Non-pigmented ciliary epithelial cell (primary cell): ENCODE measurements at places on chromosomes 13 and 19.

GRCh38 chr19:56778351-56778750, 62.2 kb downstream of the PEG3 start:
- DNase-seq: no peak

GRCh38 chr19:50475736-50476223, 527 bp upstream of the EMC10 start:
- DNase-seq: no peak

- no peak for DNase-seq
These were observed 67.8 kb upstream of the IPO5 start for GRCh38 chr13:97885641-97886040.

DNA sequence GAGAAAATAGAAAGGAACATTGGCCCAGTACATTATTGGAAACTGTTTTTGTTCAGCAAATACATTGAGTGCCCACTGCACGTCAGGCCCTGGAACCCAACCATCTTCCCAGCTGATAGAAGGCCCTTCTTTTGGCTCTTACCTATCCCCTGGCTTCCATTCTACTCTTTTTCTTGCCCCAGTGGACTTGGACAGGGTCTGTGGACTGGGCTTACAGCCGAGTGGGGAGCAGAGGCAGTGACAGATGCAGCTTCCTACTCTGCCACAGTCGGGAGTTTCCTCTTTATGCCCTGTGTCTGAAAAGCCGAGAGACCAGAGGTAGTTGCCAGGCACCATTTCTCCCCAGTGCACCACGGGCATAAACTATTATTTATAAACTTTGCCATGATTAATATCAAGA, 70.4 kb downstream of the ARHGAP35 start:
- DNase-seq: no peak

DNA sequence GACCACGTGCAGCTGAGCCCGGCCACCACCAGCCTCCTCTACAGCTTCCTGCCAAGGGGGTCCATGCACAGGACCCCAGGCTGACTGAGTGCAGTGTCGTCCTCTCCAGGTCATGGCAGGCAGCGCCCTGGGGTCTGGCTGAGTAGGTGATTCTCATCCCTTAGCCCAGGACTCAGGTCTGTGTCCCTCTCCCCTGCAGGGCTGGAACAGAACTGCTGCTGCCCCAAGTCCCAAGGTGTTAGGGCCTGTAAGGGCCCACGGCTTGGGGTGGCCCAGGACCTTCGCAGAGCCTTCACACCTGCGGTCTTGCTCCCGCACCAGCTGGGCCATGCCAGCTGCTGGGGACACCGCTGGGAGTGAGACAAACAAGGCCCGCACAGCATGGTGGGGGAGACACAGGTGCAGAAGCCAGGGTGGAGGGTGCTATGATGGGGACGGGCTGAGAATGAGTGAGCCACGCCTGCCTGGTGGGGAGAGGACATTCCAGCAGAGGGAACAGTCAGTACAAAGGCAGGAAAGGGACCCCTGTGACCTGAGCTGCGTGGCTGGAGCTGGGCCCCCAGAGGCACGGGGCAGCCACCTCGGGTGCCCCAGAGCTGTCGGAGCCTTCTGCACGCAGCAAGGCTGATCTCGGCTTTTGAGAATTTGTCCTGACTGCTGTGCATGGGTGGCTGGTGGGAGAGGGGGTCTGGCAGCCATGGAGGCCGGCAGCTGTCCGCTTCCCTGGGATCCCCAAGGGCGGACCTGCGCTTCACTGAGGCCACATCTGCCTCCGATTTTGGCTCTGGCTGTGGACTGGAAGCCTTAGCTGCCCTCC, 11.9 kb downstream of the PLEKHF1 start:
- no peak for DNase-seq

- DNase-seq: no peak
These were observed 881 bp downstream of the ZNF20 start for GRCh38 chr19:12139269-12139668.

DNA sequence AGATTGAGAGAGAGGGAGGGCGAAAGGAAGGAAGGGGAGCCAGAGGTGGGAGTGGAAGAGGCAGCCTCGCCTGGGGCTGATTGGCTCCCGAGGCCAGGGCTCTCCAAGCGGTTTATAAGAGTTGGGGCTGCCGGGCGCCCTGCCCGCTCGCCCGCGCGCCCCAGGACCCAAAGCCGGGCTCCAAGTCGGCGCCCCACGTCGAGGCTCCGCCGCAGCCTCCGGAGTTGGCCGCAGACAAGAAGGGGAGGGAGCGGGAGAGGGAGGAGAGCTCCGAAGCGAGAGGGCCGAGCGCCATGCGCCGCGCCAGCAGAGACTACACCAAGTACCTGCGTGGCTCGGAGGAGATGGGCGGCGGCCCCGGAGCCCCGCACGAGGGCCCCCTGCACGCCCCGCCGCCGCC, at the start of gene TNFSF11:
Gene TNFSF11, plus strand, starts transcription at position 142 of the 400 bp plus-strand sequence. Its CDS starts 152 bp downstream, at position 294.
- DNase-seq: no peak

DNA sequence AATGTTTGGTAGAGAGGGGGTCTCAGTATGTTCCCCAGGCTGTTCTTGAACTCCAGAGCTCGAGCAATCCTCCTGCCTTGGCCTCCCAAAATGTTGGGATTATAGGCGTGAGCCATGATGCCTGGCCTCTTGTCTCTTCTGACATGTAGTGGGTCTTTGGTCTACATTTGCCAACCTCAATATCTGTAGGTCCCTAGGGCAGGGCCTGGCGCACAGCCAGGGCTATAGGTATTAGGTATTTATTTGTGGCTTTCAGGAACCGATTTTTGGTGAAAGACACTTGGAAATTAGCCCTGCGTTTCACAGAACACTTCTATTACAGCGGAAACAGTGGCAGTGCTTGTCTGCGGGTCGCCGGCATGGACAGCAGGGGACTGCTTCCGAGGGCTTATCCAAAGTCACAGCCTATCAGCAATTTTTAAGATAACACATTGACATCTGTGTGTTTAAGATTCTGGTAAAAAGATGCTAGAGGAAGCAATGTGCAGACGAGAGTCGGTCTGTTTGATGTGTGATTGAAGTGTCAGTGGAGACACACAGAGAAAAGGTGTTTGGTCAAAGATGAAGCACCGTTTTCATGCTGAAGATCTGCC, 14.5 kb downstream of the ZNF536 start:
- DNase-seq: no peak

DNA sequence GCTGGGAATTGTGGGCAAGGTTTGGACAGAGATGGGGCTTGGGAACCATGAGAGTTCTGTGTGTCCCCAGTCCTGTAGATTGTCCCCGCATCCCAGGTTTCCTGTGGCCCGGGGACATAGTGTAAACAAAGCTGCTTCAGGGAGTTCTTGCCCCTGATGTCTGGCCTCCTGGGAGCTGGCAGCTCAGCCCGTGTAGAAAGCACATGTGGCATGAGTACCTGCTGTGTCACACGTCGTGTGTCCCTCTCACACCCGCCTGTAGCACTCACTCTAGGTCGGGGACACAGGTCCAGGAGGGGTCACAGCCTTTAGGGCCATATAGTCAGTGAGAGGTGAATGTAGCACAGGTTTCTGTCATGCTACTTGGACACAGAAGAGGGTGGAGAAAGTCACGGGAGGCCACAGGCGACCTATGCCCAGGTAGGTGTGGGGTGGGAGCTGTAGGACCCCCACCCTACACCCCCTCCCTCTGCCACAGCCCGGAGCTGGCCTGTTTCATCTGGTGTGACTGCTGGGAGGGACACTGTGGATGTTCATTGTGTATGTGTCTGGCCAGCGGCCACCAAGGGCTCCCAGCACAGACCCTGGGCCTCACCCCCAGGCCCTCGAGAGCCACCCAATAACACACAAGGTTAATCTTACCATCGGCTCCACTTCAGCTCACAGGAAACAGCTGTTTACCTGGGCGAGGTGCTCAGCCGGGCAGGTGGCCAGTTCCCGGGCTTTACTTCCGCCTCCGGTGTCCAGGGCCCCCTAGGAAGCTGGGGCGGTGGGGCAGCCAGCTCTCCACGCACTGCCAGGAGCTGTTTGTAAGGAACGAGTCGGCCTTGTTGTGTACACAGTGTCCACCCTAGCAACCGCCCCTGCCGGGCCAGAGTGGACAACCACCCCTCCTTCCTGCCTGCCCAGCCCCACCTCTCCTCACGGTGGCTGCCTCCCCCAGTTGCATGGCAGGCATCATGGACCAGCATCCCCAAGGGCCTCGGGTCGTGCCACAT, 49.7 kb downstream of the COMP start:
- no peak for DNase-seq

DNA sequence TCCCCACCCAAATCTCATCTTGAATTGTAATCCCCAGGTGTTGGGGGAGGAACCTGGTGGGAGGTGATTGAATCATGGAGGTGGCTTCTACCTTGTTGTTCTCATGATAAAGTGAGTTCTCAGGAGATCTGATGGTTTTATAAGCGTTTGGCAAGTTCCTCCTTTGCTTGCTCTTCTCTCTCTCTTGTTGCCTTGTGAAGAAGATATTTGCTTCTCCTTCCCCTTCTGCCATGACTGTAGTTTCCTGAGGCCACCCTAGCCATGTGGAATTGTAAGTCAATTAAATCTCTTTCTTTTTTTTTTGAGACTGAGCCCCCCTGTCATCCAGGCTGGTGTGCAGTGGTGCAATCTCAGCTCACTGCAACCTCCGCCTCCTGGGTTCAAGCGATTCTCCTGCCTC, 34.4 kb downstream of the VSTM1 start:
- DNase-seq: no peak

DNA sequence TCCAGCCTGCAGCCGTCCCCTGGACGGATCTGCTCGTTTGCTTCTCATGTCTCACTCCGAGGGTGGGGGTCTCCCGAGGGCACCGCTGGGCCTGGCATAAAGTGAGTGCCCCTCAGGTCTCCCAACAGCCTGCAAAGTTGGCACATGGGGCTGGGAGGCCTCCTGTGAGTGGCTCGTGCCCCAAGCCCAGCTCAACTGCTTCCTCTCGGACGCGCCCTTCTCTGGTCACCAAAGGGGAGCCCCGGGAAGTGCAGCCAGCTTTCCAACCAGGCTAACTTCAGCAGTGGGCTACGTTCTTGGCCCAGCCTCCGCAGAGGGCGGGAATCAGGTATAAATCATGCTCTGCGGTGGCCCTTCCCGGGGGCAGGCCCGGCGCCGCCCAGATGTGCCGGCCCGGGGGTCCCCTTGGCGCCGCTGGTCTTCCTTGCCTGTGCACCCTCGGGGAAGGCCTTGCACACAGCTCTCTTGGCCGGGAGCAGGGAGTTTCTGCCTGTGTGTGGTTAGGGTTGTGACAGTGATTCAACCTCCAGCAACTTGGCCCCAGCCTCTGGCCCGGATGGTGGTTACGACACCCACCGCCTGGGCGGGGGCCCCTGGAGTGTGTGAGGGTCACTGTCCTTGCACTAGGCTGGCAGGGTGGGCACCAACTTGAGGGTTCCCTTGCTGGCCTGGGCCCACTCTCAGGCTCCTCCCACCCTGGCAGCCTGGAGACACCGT, 20.7 kb downstream of the CEBPG start:
- no peak for DNase-seq

- DNase-seq: no peak
These were observed 768 bp upstream of the SLC44A2 start for GRCh38 chr19:10624585-10624984.

DNA sequence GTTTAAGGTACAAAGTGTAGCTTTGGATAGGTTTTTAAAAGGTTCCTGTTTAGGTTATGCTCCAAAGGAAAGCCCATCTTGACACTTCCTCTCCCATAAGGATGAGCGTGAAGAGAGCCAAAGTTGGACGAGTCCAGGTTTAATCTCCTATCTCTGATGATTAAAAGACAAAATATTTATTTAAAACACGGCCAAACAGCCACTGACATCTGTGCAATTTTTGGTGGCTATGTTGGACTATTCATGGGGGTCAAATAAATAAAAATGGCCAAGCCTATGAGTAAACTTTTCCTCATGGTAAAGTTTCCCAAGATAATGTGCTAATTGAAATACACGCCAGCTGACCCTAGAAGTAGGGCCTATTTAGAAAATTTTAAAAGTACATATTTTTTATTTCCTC, 69.0 kb upstream of the DOCK9 start:
- DNase-seq: no peak

DNA sequence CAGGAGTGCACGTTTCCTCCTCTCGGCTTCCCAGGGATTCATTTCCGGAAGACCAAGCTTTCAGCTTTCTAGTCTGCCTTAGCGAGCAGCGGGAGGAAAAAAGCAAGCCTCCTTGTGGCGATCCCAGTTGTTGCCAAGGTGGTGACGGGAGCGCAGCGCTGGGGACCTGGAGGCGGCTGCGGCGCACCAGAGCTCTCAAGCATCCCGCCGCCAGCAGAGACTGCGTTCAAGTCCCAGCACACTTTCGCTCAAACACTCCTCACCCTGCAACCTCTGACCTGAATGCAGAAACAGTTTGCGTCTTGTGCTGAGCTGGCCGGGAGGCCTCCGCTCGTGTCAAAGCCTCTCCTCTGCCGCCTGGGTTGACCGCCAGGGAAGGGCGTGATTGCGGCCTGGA, 4.9 kb downstream of the GSX1 start:
- no peak for DNase-seq

GRCh38 chr13:101967781-101968180, 434.1 kb downstream of the FGF14 start:
- DNase-seq: no peak

DNA sequence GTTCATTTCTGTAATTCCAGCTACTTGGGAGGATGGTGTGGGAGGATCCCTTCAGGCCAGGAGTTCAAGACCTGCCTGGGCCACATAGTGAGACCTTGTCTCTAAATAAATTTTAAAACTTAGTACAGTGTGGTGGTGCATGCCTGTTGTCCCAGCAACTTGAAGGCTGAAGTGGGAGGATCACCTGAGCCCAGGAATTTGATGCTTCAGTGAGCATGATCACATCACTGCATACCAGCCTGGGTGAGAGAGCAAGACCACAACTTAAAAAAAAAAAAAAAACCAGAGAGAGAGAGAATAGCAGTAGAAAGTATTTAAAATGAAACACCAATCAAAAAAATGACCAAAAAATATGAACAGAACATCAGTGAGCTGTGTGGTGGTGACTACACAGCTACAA, 7.1 kb upstream of the ZNF823 start:
- DNase-seq: no peak
